ENCODE measurements at places on chromosomes 2 and 18.

DNA sequence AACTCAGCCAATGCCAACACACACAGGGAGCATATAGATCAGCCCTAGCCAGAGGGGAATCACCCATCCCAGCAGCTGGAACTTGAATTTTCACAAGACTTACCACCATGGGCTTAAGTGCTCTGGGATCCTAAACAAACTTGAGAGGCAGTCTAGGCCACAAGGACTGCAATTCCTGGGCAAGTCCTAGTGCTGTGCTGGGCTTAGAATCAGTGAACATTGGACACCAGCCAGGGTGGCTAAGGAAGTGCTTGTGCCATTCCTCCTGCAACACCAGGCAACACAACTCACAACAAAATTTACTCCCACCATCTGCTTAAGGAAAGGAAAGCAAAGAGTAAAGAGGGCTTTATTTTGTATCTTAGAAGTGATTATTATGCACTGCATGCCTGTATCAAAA lies 38.9 kb downstream of the SRD5A2 start:
- no peak for DNase-seq

- no peak for DNase-seq
Observed at GRCh38 chr2:47043142-47043890, 111.8 kb downstream of the STPG4 start.

DNA sequence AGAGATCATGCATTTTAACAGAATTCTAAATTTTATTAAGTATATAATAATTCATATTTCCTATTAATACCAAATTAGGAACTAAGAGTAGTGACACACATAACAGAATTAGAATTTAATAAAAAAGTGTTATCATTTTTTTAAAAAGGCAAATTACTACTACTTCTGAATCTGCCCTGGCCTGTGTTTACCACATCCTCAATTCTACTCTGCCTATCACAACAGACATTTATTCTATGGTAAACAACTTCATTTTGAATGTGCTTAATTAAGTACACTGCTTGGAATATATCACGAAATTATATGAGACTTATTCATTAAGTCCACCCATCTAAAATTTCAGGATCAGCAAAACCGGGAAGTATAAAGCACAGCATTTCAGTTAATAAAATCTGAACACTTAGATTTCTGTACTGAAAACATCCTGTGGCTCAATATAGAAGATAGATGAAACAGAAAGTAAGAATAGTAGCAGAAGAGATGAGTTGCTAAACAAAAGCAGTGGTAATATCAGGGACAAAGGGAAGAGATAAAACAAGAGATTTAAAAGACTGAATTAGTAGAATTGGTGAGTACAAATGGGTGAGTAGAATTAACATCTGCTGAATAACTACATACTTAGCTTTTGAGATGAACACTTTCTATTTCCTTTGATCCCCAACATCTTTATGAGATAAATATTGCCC lies 3.7 kb downstream of the SMC6 start:
- DNase-seq, result no peak

GRCh38 chr2:102099536-102100298 lies 42.8 kb upstream of the IL1R1 start:
- no peak for DNase-seq

GRCh38 chr2:97713296-97714083 lies at the start of gene ZAP70:
TSS of gene ZAP70 (plus strand) at chr2:97713576. CDS start at chr2:97724037, 10,461 bp downstream.
- no peak for DNase-seq

GRCh38 chr2:44801841-44802776 lies 139.4 kb upstream of the SIX3 start:
- DNase-seq, result no peak

DNA sequence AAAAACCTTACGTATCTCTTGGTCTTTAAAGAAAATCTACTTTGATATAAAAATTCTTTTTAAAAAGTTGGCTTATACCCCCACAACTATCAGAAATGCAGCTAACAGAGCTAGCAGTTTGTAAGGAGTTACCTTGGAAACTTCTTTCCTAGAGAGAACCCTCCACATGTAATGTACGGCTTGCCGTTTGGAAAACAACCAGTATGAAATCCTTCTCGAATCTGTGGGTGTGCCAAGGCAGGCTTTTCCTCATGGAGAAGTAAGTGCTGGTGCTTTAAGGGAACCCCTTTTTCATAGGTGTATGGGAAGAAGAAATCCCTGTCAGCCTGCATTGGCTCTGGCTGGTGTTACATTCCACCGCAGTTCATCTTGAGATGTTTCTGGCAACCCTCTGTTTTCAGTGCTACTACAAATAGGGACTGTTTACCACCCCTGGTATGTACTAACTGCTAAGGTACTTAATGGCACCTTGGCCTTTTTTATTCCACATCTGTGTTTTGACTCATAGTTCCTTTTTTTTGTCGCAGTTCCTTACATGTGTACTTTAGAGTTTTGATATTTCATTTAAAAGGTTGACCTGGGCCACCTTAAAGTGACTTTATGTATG lies 248.4 kb downstream of the FHOD3 start:
- DNase-seq, result no peak
